ENCODE measurements at places on chromosomes 5 and 9.

DNA sequence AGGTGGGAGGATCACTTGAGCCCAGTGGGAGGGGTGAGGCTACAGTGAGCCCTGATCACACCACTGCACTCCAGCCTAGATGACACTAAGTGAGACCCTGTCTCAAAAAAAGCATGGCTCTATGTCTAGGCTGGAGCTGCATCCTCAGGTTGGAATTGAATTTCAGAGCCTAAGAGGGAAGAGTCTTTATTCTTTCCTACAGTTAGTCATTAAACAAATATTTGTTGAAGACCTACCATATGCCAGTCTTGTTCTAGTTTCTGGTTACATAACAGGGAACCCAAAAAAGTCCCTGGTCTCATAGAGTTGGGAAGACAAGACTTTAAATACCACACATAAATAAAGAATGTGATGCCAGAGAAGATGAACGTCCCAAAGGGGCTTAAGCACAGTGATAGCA is 6.9 kb upstream of the GRPEL2 start:
- no peak for DNase-seq

GRCh38 chr9:73995836-73996235 is 501.3 kb upstream of the RORB start:
- no peak for DNase-seq

DNA sequence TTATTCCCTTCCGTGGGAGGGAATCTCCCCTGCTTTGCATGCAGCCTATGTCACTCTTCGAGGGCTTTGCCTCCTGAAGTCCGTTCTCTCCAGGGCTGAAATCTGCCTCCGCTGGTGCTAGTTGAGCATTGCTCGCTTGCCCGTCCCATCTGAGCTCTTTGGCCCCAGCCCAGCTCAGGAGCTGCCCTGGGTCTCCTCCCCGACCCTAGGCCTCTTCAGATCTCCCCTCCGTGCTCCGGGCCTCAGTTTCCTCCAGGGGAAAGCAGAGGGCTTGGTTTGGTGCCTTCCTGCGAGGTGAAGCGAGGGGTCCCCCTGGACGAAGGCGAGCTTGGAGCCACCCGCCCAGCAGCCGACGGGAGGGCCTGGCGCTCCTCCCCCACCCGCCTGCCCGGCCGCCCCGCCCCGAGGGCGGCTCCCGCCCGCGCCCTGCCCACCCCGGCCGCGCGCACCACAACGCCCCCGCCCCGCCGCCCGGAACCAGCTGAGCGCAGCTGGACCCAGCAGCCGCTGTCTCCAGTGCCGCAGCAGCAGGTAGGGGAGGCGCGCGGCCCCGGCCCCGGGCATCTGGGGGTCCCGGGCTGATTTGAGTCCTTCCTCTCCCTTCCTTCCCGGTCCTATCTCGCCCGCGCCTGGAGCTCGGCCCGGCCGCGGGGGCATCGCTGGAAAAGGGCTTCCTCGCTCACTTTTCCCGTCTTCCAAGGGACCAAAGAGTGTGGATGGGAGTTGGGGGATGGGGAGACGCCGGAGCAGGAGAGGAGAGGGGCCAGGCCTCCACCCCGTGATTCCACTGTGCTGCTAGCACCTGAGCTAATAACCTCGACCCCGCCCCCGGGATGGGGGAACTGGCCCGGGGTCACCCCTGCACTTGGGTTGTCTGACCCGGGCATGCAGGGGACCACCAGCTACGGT is at the start of gene GSN:
TSS of gene GSN (plus strand) at position 474 of the 909 bp plus-strand sequence. CDS start 33,810 bp downstream, outside the sequence.
- peak; percentile 47 for DNase-seq

DNA sequence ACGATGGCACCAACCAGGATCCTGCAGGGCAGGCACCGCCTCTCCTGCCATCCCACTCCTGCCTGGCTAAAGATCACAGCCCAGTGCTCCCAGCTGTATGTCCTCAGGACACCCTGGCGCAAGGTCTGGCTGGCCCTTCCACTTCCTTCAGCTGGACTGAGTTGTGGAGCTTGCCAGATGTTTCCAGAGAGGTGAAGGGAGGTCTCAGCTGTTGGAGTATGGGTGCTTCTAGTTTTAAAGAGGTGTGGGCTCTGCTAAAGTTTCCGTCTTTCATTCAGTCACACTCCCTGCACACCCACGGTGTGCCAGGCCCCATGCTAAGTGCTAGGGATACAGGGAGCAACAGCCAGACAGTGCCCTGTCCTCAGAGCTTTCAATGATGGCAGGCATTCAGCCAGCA is 34.1 kb downstream of the C5orf15 start:
- no peak for DNase-seq

- no peak for DNase-seq
Observed at GRCh38 chr9:72691671-72692070, 170.3 kb downstream of the TMC1 start.

DNA sequence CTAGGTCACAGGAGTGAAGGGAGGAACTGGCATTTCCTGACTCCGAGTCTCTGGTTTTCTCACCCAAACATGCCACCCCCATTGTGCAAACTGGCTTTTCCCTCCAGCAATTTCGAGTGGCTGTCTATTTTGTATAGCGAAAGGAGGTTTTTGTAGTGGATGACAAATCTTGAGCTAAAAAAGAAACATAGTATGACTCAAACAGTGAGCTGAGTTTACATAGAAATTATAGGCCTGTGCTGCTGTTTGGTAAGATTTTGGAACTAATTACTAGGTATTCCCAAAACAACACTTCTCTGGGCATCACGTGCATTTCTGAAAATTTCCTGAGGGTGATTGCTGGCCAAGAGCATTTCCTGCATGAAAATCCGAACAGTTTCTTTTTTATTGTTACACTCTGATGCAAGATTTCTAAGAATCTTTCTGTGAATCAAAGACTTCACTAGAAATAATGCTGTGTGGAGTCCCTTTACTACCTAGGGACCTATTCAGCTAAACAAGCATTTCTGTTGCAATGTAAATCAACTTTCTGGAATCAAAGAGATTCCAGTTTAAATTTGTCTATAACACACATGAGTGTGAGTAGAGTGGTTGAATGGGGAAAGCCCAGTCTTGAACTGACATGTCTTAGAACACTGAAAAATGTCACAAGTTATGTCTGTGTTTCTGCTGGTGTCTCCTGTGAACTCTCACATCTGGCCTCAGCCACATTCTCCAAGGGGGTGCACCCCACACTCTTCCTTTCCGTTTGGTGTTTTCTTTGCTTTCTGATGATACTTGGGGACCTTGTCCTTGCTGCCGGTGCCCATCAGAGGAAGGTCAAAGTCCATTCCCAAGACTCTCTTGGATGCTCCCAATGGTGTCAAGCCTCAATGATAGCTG is 33.3 kb upstream of the DAPK1 start:
- DNase-seq, result peak; percentile 10

DNA sequence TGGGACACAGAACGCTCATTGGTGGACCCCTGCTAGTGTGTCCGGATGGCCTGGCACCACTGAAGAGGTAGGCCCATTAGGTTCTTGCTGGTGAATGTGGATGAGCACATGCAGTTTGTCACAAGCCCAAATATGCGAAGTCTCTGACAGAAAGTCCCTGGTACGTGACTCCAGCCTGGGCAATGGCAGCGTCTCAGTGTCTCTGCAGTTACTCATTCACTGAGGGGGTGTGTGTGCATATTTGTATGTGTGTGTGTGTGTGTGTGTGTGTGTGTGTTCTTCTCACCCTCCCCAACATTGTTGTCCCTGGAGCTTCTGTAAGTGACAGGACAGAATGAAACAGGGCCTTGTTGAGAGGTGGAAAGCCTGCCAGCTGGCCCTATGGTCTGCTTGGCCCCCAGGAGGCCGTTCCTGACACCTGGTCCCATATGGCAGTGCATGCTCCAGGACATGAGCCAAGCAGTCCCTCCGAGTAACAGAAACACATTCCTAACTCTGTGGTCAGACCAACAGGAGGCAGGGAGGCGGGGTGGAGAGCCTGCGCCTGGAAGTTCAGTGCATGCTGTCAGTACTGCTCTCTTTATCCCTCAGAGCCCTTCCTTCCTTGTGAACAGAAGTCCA is 169.9 kb downstream of the SLC28A3 start:
- DNase-seq, result no peak

DNA sequence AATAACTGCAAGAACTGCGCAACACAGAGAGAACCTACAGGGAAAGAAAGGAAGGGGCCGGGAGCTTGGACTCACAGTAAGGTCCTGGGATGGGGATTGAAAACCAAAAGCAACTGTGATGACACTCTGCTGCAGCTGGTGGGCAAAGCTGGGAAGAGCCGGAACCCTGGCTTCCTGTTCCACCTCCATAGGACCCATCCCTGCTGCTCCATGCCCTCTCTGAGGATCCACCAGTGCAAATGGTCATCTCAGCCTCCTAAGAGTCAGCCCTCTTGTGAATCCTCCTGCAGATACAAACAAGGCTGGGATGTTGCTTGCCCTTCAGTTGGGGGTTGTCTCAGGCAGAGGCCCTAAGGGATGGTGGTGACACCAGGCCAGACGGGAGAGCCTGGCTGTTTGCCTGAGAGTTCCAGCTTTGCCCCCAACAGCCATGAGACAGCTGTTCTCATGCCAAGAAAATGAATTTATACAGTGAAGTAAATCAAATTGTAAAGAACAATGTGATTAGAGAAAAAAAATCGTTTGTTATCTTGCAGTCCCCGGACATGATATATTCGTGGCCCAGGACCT is 90.8 kb downstream of the TENT4A start:
- DNase-seq, result no peak

- DNase-seq, result no peak
Observed at GRCh38 chr5:15807248-15807647, 307.3 kb downstream of the FBXL7 start.

DNA sequence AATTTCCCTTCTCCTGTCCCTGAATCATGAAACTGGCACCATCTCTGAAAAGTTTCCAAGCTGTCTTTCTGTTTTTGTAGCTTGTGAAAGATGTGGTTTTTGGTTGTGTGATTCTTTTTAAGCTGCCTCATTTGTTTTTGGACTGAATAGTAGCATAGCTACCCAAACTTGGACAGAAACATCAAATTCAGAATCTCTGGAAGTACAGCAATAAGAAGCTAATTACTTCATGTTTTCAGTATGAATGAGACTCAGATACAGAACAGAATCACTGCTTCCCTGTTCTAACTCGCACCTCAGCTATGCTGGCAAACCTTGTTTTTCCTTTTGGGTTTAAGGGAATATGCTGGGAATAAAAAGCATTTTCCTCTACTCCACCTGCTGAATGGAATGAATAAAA is 101.0 kb downstream of the FGF1 start:
- no peak for DNase-seq

DNA sequence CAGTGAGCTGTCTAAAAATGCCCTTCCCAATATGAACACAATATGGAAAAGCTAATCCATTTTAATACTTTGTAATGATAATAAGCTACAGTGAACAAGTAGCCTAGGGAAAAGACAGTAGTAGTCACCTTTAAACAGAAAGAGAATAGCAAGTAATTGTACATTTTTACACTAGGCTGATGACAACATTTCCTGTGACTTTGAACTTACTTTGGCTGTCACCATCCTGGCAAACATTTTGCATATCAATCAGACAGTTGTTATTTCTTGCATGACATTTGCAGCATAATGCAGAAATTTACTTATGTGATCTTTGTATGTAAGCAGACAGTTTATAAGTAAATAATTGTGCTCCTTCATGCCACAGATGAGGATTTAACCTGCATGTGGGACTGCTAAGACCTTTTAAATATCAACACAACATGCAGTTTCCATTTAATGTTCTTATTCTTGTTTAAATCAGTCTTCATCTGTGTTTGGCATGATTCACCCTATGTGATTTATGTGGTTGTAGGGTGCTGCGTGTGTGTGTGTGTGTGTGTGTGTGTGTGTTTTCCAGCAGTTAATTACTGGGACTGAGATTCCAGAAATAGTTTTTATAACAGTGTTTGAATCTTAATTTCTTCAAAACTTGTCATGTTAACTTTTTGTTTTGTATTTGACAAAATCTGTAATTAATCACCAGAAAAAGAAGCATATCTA is 997.1 kb upstream of the ARRDC3 start:
- DNase-seq, result no peak
